ENCODE measurements at places on chromosomes 5 and 9.

DNA sequence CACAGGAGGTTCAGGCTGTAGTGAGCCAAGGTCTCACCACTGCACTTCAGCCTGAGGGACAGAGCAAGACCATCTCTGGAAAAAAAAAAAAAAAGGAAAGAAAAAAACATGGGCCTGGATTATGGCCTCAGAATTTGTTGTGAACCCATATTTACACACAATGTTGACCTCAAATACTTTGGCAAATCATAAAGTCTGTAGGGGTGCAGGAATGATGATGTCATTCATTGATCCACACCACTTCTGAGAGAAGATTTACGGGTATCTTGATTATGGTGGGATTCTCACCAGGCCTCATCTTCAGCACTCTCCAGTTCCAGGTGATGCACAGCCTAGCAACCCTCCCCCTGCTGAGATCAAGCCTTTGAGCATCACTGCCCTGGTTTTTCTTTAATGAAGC is 156.9 kb downstream of the CDH6 start:
- no peak for DNase-seq

GRCh38 chr5:68644971-68645370 is 429.4 kb downstream of the PIK3R1 start:
- DNase-seq = no peak

DNA sequence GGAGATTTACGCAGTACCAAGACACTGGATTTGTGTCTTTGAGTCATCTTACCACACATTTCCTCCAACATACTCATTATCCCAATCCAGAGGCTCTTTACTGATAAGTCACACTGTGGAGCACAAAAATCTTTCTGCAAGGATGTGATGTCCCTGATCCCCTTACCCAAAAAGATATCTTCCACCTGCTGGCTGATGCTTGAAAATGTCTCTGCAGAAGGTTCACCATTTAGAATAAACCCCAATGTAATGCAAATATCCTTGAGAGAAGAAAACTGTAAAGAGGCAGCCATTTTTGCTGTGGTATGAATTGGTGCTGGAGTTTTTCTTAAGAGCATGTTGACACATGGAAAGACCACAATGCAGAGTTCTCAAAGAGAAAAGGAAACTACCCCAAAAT is 65.7 kb upstream of the RORB start:
- no peak for DNase-seq

- no peak for DNase-seq
These were observed 90.6 kb downstream of the LIFR start for GRCh38 chr5:38465702-38466423.

GRCh38 chr5:80215523-80215922 is 40.3 kb downstream of the SERINC5 start:
- no peak for DNase-seq

DNA sequence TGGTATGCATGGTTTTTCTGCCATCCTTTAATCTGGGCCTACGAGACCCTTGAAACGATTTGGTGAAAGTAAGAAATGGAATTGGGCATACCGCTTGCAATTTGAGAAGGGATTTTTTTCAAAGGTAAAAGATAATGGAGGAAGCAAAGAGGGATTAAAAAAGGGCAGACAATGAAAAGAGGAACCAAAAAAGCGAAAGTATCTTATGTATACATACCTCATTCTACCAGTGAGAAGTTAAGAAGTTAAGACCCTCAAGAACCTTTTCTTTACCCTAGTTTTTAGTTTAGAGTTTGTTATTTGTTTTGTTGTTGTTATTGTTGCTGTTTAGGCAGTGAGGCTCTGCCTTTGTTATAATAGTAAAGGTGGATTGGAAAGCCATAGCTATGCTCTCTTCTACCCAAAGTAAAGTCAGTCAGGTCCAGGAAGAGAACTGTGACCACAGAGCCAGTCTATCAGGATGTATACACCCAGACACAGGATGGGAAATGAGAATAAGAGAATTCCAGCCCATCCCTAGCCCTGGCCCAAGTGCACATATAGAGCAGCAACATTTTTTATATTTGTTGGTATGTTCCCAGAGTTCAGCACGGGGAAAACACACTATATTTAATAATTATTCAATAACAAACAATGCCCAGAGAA is 166.6 kb downstream of the RFX3 start:
- no peak for DNase-seq

DNA sequence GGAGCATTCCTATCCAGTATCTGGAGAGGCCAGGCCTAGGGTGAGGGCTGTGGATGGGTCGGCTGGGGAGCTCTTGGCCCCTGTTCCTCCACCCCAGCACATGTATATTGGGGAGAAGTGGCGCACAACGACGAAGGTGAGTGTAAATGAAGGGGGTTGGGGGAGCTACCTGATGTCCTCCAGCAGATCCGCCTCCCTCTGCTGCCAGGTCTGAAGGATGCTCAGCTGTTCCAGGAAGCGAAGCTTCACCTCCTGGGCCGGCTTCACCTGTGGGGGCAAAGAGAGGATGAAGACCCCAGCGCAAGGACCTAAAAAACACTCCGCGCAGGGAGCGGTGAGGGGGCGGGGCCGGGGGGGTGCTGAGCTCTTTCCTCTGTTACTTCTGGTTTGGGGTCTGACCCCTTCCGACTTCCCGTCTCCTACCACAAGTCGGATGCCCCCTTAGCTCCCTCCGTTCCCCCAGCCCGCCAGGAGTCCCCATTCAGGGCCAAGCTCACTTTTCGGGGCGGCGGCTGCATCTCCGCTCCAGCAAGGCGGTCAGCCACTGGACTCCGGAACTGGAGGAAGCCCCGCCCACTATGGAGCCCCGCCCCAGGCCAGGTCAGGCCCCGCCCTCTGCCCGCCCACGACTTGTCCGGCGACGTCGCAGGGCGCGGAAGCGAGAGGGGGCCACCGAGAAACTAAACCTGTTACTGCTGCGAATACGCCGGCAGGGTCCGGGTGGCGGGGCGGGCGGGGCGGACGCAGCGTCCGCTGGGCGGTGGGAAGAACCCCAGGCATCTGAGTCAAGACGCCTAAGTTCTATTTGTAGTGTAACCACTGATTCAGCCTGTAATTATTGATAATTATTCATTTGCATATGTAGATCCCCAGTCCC is at the start of gene FCHSD1:
Gene FCHSD1, minus strand, starts transcription at position 568 of the 877 bp plus-strand sequence. Its CDS starts 50 bp downstream, at position 518.
- peak; percentile 78 for DNase-seq

DNA sequence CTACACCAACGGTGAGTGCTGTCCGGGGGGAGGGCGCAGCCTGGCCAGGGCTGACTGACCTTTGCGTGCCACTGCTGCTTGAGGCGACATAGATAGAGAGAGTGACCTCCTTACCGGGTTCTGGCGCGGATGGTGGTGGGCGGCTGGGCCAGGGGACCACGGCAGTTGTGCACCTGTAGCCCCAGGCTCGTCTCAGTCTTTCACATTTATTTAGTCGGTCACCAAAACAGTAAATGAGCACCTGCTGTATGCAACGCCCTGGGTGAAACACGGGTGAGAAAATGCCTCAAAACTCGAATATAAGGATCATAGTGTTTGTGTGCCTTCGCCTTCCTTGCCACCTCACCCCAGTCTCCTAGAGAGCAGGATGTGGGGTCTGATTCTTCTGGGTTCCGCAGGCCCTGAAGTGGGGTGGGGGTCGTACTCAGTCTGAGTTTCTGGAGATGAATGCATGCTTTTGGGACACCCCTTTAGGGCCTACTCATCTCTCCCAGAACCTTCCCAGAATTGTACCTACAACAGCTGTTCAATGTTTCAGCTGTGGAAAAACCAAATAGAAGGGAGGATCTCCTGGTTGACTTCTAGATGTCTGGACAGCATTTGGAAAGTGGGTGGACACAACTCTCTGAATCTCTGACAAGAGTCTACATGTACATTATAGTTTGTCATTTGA is 714 bp downstream of the SEC24A start:
- peak; percentile 12 for DNase-seq

DNA sequence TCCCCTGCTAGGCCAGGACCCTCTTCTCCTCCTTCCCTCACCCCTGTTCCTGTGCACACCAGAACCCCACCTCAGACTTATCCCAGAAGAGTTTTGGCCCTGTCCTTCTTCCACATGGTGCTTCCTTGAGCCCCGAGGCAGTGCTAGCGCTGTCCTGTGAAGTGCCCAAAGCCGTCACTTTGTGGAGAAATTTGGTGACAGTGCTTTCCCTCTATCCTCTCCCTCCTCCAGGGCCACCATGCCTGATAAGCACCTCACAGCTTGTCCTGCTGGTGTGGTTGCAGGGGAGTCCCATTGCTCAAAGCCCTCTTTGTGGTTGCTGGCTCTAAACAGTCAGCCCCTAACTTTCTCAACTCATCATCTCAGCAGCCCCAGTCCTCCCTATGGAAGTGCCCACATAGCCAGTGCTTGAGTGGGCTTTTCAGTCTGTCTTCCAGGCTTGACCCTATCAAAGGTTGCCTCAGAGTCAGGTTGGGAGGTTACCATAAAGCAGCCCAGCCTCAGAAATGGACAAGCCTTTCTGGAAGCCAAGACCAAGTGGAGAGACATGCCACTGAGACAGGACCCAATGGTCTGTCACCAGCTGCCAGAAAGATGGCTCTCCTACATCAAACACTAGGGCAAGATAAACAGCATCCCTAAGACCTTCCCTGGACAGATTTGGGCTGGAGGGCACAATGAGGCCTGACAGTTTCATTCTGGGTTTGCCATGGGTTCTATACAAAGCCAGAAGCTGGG is 18.0 kb downstream of the IGIP start:
- DNase-seq = no peak

DNA sequence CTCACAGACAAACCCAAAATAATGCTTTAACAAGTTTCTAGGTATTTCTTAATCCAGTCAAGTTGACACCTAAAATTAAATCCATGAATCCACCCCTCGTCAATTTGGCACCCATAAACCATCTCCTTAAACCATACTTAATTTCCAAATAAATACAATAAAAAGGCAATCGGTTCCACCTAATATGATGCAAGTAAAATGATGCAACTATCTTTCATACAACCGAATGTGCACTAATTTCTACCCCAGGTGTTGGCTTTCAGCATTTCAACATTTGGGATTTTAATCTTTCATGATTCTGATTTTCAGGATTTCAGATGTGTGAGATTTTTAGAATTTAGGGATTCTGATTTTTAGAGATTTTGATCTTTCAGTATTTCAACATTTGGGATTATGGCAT is 17.3 kb downstream of the PRKAA1 start:
- no peak for DNase-seq

GRCh38 chr5:41275813-41276512 is 62.6 kb upstream of the C6 start:
- no peak for DNase-seq

DNA sequence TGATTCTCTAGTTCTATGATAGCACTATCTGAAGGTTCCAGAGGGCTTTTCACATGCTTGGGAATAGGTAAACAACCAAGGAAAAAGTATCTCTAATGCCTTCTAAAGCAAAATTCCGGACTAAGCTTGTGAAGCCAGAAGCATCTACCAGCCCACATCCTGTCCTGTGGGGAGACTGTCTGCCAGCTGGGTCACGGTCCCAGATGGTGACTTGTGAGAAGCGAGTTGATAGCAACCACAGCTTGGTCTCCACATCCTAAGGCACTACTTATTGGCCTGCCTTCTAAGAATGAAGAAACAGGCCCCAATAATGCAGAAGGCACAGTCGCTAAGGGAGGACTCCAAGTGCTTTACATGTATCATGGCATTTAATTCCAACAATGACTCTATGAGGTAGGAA is 184.1 kb upstream of the ADRA1B start:
- no peak for DNase-seq

DNA sequence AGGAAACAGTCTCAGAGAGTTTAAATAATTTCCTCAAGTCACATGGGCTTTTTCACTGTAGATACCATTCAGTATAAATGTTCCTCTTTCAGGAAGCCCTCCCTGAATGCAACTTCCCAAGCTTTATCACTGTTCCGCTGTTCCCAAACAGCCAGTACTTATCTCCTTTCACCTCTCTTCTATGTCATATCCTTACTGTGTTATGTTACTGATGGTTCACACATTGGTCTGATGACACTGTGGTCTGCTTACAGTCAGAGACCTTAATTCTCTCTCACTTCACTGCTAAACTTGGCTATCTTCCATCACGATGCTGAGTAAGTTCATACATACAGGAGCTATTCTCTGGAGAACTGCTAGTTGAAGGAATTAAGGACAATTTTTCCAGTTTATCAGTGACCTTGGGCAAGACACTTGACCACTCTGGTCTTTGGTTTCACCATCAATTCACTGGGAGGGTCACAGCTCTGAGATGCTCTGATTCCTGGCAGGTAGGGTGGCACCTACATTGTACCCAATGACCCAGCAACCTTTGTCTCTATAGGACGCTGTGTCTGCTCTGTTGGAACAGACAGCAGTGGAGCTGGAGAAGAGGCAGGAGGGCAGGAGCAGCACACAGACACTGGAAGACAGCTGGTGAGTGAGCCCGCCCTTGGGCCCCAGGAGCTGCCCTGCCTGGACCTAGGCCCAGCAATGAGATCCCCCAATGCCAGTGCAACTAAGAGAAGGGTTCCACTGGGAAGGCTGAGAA is 42.1 kb upstream of the RARS1 start:
- DNase-seq = no peak

GRCh38 chr9:68706363-68707201 is 1.5 kb downstream of the PIP5K1B start:
- no peak for DNase-seq

DNA sequence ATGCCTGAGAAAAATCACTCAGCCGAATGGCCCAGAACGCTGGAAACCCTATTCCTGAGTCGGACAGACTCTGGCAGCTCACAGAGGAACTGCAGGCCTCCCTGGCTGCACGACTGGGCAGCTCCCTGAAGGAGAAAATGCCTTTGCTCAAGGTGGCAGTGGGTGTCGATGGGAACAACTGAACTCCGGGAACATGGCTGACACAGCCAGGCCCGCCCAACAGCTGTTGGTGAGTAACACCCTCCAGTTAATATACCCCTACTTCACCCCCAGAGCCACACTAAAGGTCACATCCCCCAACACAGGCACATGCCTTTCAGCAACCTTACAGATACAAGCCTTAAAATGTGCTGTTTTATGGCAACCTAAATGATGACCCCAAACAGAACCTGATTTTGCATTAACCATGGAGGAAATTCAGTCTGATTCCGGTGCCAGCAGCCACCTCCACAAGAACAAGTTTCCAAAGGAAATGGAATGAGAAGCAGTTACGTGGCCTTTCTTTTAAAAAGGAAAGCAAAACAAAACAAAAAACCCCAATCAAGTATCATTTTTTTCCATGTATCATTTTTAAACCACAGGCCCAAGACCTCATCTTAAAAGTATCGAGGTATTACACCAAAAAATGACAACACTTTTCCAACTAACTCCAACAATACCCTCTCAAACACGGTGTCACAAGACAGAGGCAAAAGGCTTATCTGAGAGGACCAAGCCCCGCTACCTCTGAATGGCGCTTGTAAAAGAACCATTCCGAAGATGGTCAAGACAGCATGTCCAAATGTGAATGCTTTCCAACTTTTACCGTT is 3.1 kb downstream of the KLF9 start:
- peak; percentile 31 for DNase-seq

- DNase-seq = no peak
These were observed 530.3 kb downstream of the RASEF start for GRCh38 chr9:82532504-82533180.
